NCI-H2171 (cell line): ENCODE measurements at places on chromosomes 11 and 22.

GRCh38 chr11:119169282-119169719, 776 bp downstream of the NLRX1 start:
- no peak for DNase-seq

DNA sequence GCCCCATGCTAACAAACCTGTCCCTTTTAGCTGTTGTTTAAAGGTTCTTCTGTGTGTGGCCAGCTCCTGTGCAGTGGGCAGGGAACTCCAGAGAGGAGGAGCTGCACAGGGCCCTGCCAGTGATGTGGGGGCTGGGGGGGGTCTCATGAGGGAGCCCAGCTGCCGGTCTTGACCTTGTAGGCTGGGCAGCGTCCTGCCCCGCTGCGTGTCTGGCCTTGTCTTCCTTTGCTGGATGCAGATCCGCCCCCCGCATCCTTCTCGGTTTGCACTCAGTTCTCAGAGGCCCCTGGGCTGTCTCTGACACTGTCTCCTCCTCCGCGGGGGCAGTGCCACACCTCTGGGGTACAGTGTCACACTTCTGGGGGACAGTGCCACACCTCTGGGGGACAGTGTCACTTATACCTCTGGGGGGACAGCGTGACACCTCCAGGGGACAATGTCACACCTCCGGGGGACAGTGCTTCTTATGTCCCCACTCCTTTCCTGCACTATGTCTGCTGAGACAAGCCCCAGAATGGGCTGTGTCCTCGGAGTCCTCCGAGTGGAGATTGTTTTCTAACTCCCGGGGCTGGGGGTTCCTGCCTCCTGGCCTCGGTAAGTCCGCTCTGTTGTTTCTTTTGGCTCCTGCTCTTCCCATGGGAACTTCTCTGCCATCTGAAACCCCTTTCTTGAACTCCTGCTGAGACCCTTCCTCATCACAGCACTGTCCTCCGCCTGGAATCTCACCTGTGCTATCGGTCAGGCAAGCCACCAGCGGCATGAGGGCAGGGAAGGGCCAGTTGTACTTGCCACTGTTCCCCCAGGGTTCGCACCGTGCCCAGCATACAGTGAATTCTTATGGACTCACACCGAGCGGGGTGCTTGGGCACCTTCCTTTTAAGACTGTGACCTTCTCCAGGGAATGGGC, 788.3 kb downstream of the TBC1D22A start:
- no peak for DNase-seq

- no peak for DNase-seq
Measured at GRCh38 chr22:36904260-36904880, 9.1 kb upstream of the CSF2RB start.

DNA sequence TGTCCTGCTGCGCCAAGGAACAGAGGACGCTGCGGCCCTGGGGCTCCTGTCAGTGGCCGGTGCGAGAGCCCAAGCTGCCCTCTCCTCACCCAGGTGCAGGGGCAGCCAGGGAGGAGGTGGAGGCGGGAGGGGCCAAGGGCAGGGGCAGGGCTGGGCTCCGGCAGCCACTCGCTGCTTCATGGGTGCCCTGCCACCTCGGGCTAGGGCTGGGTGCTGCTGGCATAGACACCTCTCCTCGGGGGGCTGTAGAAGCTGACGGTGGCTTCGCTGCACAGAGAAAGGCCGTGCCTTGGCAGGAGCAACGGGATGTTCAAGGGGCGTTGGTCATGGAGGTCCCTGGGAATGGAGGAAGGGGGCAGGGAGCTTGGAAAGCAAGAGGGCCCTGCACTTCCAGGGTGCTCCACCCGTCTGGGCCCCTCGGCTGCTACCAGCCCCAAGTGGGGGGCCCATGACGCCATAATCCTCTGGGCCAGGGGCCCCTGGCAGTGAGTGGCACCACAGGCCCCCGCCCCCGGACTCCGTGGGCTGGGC, 1.6 kb upstream of the TBX1 start:
- DNase-seq = no peak

DNA sequence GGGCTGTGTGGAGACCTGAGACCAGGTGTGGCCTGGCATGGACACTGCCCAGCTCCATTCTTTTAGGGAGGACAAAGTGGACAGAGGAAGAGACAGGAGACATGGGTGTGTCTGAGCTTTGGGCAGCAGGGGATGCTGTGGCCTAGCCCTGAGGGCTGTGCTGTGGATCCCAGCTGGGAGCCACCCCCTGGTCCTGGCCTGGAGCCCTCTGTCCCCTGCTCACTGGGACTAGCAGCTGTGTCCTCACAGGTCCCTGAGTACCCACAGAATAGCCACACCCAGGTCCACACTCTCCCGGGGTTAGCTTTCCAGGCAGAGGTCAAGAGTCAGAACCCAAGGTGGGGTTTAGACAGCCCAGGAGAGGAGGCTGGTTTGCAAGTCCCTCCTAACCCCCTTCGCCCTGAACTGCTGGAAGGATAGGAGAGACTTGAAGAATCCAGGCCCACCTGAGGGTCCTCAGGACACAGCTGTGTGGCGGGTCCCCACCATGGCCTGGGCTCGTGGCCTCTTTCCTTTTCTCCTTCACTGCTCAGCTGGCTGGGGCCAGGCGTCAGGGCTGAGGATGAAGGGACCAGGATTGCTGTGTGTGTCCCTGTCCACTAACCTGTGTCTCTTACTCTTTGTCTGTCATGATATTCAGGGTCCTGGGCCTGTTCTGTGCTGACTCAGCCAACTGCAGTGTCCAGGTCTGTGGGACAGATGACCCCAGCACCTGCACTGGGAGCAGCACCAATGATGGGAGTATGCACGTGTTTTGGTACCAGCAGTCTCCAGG, 78.5 kb upstream of the VPREB1 start:
- DNase-seq = no peak

- no peak for DNase-seq
Measured at GRCh38 chr22:23969071-23969470, 2.4 kb downstream of the DDTL start.

DNA sequence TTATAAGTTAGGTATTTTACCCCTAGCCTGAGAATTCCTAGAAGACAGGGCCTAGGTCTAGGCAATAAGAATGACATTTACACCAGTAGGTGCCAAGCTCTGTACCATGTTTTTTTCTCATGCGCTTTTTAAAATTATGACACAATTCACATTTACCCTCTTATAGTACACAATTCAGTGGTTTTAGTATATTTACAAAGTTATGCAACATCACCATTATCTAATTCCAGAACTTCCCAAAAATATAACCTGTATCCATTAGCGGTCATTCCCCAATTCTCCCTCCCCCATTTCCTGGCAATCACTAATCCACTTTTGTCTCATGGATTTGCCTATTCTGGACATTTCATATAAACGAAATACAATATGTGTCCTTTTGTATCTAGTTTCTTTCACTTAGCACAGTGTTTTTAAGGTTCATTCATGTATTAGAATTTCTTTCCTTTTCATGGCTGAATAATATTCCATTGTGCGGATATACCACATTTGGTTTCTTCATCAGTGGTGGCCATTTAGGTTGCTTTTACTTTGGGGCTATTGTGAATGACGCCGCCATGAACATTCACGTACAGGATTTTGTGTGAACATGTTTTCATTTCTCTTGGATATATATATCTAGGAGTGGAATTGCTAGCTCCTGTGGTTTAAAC, 92.4 kb downstream of the MICAL2 start:
- DNase-seq = no peak

- DNase-seq = no peak
Measured at GRCh38 chr22:39306456-39307361, 12.7 kb downstream of the RPL3 start.

DNA sequence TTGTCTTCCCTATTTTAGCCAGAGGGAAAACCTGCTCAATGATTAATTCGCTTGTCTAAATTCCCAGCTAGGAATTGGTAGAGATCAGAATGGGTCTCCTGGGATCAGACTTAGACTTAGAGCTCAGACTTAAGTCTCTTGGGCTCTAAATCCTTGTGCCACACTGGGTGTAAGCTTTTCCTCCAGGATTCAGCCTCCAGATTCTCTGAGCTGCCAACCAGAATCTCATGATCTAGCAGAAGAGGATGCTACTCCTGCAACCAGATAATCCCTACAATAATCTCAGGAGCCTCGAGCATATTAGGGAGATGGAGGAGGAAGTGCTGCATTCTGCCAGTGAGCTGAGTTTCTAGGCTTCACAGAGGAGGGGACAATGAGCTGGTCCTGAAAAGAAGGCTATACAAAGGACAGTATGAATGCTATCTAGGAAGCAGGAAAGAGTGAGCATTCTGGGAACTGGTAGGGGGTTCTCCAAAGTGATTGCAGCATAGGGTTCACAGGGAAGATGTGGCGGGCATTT, 211.6 kb upstream of the SESN3 start:
- DNase-seq = no peak

- no peak for DNase-seq
Measured at GRCh38 chr11:113334183-113334582, 19.8 kb downstream of the TTC12 start.

DNA sequence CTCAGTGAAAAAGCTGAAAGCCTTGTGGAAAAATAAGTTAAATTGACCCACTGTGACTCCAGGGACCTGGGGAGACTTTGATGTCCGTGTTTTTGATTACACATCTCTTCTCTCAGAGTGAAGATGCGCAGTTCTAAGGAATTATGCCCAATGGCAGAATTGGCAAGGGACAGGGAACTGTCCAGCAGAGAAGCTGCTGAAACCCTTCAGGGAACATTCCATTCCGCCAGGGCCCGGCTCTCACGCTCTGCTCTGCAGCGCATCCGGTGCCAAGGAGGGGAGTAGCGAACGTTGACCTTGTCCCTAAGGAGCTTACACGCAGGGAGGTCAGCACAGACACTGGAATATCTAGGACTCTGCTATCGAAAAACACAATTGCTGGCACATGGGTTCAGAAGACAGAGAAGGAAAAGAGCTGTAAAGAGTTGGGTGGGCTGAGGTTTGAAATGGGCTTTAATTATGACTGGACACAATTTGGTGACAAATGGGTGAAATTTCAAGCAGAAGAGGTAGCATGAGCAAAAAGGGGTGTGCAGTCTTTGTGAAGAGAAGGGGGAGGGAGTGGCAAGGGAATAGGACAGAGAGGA, 64.5 kb upstream of the B3GAT1 start:
- DNase-seq = no peak
